Activated CD4-positive, alpha-beta T cell treated with anti-CD3 and anti-CD28 coated beads for 1 hour (primary cell): ENCODE measurements at places on chromosomes 3 and 15.
A peak's percentile ranks its signal among the peaks of the same experiment; 100 is the strongest.

DNA sequence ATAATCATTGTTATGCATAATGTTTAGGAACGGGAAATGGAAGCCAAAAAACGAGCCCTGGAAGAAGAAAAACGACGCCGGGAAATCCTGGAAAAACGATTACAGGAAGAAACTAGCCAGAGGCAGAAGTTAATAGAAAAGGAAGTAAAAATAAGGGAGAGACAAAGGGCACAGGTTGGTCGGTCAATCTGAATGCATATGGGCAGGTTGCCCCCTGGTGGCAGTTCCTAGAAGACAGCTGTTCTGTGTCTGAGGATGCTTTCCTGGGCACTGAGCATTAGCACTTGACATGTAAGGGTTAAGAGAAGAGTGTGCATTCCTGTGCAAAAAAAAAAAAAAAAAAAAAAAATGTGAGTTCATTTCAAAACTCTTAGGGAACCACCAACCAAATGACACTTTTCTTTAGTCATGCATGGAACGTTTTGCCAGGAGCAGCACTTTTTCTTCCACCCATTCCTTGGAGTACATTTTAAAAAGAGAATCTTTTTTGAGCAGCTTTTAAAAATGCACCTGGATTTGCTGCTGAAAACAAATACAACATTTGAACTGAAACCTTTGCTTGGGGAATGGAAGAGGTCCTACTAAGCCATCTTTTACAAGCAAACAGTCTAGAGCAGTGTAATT, 11.1 kb upstream of the ABHD10 start:
- DNase-seq: peak; percentile 61

DNA sequence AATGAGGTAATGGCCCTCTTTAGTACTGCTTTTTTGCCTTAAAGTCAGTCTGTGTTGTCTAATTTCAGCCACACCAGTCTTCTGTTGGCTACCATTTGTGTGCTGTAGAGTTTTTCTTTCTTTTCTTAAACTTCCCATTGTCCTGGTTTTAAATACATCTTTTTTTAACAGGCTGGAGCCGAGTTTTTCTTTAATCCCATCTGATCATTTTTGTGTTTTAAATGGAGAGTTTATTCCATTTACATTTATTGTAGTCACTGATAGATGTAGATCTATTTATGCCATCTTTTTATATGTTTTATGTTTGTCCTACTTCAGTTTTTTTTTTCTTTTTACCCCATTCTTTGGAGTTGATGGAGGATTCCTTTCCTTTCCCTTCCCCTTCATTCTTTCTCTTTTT, 49.5 kb downstream of the SNRK start:
- no peak for DNase-seq

- peak; percentile 13 for DNase-seq
Observed at GRCh38 chr15:63834500-63835210, 907 bp upstream of the HERC1 start.

DNA sequence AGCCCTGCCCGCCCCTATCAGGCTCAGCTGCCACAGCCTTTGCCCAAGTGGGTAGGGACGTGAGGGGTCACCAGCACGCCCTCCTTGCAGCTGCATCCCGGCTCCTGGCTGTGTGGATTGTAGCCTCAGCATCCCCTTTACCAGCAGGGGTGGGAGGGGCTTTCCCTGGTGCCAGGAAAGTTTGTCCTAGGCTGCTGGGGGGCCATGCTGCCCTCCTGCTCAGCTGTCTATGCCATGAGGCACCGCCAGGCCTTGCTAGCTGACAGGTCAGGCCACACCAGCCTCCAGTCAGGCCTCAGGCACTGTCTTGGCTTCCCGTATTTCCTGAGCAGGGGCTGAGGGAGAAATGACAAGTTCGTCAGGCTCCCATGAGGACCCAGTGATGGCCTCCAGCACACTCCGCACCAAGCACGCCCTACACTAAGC, 32.3 kb downstream of the TKT start:
- no peak for DNase-seq

GRCh38 chr3:36631549-36631948, 132.8 kb downstream of the DCLK3 start:
- DNase-seq: no peak

DNA sequence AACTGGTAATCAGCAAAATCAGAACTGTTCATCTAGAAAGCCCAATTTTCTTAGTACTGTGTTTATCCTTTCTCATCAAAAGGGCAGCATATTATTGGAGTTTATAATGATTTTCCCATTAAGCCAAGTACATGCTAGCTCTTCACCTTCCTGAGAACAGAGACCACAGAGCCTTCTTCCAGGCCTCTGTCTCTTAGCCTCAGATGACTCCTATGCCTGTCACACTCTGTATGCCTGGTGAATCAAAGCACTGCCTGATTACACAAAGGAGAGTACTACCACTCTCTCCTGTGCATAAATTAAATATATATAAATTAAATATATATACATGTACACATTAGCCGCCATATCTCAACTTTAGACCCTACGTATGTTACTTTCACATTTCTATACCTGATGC, 636.1 kb downstream of the NTRK3 start:
- no peak for DNase-seq

- no peak for DNase-seq
Observed at GRCh38 chr15:33382491-33382890, 71.7 kb downstream of the RYR3 start.

DNA sequence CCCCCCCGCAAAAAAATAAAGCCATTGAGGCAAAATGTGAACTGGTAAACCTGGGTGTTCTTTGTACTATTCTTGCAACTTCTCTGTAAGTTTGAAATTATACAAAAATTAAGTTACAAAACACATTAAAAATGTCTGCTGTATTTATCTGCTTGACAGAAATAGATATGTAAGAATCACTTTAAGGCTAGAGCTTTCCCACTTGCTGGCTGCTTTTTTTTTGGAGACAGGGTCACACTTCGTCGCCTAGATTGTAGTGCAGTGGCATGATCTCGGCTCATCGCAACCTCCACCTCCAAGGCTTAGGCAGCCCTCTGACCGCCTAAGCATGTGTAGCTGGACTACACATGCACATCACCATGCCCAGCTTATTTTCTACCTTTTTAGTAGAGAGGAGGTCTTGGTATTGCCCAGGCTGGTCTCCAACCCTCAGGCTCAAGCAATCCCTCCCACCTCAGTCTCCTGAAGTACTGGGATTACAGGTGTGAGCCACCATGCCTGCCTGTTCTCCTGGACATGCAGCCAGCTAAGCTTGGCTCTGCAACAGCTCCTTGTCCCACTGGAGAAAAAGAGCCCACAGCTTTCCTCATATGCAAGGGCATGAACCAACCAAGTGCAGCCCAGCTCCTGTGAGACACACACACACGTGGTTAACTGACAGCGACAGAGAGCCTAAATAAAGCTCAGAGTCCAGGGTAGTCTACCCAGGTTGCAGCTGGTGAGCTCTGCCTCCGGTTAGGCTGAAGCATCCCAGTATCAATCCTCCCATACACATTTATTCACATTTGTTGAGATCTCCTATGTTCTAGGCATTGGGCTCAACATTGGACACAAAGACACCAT, 4.5 kb downstream of the RPS17 start:
- no peak for DNase-seq

- DNase-seq: no peak
Observed at GRCh38 chr3:197685546-197685945, 51.2 kb downstream of the RUBCN start.

DNA sequence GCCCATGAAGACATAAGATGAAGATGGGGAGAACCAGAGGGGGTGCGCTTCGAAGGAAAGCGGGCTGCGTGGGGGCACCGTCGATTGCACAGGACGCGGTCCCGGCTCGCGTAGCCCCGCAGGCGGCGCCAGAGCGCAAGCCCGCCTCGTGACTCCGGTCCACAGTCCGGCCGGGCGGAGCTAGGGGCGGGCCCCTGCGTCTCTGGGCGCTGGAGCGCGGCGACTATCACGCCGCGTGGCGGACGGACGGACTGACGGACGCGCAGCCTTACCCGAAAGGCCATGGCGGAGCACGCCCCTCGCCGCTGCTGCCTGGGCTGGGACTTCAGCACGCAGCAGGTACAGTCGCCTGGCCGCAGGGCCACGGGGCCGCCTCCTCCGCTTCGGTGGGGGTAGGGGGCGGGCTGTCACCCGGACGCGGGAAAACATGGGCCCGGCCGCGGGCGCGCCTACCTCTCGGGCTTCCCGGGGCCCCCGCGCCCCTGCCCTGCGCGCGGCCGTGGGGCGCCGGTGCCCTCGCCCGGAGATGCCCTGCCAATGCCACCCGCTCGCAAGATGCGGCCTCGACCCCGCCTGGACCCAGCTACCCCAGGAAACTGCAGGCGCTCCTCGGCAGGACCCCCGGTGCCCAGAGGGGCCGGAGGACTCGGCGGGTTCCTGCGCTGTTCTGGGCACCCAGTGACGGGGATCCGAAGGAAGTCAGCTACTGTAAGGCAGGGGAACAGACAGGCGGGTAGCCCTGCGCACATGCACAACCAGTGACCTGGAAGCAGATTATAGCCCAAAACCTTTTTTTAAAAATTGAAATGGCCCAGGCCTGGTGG, at the start of gene XYLB:
XYLB (plus strand) TSS at position 199 of the 824 bp plus-strand sequence; CDS start at position 283, 84 bp downstream.
- DNase-seq: peak; percentile 55

DNA sequence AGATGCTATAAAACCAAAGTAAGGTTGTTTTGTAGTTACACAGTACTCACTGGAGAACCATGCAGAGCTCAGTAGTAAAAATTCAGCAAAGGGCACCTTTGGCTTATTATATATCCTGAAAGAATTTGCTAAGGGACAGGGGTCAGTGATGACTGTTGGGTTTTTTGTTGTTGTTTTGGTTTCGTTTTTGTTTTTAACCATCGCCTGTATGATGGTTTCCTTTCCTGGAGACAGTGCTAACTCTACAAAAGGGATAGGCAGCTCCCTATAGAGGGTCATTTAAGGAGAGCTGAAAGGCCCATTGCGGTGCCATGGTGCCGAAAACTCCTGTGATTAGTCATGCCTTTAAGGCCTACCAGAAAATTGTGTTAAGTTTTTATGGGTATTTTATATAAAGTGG, 118.2 kb upstream of the GOLIM4 start:
- no peak for DNase-seq

DNA sequence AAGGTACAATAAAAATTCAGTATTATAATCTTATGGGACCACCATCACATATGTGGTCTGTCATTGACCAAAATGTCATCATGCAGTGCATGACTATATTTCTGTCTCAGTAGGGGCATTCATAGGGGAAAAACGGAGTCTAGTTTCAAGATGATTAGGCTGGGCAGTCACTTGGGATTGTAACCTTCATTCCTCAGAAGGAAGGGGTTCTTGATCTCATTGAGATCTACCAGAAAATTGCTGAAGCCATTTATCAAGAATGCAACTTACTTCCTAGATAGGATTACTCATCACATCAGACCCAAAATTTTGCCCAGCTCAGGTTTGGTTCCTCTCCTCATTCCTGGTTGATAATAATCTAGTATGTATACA, 37.3 kb downstream of the BTD start:
- no peak for DNase-seq

DNA sequence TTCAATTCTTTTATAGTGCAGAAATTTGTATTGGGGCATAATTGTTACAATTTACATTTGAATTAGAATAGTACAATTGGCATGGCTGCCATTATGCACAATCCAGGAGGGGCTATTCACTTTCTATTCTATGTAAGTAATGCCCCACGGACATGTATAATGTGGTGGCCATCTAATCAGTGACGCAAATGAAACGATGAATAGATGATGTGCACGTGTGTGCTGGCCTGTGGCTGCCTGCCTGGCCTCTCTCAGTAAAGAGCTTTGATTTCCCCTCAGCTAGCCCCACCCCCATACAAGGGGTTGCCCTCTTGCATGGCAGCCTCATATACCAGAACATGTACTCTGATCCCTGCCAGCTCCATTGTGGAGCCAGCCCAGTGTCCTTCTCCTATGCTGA, 86.5 kb downstream of the BOC start:
- DNase-seq: no peak

DNA sequence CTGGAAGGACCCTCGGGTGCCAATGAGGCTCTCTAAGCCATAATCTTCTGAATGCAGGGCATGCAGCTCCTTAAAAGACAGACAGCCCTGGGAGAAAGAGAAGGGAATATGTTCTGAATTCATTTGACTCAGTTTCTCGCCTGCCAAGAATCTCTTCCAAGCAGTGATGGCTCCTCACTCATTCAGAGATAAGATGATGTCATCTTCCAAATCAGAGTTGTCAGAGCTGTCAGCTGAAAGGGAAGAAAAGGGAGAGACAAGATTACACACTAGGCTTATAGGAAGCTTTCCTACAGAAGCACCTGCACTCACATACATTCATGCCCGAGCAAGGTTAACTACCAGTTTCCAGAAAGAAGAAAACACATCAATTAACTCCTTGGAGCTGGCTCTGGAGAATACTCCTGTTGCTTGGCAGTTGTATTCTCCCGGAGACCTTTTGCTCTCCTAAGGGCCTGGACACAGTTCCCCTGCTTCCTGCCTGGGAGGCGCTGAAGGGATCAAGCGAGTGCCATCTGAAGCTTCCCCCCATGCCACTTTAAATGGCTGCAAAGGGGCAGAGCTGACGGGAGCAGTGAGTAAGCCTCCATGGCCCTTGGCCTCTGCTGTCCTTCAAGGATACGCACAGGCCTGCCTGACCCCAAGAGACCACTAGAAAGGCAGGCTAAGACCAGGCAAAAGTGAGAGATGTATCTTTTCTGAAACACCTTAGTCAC, 7.7 kb downstream of the RBM15B start:
- DNase-seq: no peak

GRCh38 chr15:79561982-79562381, 129.8 kb downstream of the MINAR1 start:
- no peak for DNase-seq

- no peak for DNase-seq
Observed at GRCh38 chr3:52844290-52844975, 9.6 kb upstream of the MUSTN1 start.

DNA sequence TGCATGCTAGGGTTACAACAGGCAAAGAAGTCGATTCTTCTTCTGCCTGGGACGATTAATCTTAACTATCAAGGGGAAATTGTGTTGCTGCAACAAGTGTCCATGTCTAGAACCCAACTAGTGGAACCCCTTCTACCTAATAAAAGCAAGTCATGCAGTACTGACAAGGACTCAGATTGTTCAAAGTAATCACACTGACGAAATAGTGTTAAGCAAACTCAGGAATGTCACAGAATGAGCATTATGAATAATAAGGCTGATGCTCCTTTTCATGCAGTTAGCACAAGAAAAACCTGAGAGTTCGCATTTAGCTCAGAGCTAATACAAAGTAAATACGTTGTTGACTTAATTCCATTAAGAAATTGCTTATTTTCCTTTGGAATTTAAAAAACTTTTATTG, 47.5 kb upstream of the TRIM42 start:
- no peak for DNase-seq

DNA sequence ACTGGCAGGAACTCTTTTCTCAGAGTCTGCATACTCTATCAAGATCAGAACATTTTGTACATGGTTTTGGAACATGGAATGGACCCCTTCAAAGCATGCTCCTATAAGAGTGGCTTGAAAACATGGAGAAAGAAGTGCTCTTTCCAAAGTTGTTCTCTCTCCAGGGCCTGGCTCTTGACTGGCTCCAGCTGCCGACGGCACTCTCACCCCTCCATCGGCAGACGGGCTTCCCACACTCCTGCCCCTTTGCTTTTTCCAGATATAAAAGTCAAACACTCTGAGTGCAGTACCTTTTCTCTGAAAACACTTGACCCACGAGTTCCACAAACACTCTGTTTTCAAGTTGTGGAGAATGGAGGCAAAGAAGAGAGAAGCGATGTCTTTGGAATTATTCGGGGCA, 72.5 kb upstream of the ONECUT1 start:
- DNase-seq: no peak
